ENCODE measurements at places on chromosomes 5 and 9.

DNA sequence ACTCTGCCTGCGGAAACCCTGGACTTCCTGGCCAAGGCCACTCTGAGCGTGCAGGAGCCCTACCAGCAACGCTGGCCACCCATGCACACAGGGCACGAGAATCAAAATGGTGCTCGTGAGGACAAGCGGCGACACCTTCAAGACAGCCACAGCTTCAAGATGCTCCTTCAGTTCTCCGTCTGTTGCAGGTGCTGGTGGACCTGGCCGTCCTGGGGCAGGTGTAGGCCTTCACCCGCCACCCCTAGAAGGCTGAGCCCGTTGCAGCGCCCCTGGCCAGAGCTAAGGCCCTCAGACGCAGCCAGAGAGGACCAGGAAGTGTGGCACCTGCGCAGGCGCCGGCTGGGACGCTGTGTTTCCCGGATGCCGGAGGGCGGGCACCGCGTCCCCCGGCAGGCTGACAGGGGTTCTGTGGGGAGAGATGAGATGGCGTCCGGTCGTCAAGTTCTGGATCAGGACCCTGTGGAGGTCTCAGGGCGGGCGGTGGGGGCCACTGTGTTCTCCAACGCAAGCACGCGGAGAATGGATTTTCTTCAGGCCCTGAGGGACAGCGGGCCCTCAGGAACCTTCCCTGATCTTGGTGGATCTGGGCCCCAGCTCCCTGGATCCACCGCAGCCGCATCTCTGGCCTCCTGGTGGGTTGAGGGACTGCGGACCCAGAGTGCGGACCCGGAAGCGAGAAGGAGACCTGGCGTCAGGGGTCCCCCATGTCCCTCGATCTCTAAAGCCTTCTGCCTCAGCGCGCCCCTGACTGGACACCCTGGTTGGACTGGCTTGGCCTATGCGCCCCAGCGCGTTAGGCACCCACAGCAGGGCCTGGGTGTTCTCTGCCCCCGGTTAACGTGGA, 1770.8 kb upstream of the CDH9 start:
- DNase-seq = no peak

- no peak for DNase-seq
Observed at GRCh38 chr5:139377226-139377625, 5.9 kb downstream of the SLC23A1 start.

DNA sequence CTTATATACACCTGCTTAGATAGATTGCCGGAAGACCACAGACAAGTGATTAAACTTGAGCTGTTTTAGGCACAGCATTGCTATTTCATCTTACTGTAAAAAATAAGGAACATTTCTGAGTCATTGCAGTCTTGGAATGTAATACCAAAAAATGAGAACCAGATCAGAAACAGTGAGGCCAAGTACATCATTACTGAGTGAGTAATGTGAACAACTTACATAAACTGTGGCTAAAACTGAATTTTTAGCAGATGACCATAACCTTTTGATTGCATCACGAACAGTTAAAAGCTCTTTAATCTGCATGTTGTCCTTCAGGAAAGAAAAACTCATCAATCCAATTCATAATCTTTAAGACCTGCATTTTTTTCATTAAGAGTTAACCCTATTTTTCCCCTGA, 157.1 kb upstream of the FGF10 start:
- peak; percentile 36 for DNase-seq

GRCh38 chr5:38448568-38449350, 107.7 kb downstream of the LIFR start:
- no peak for DNase-seq

- no peak for DNase-seq
Observed at GRCh38 chr5:169974121-169974770, 6.0 kb downstream of the INSYN2B start.

- DNase-seq = no peak
Observed at GRCh38 chr5:12246036-12246435, 341.8 kb upstream of the CTNND2 start.

GRCh38 chr9:125915606-125916005, 168.4 kb downstream of the PBX3 start:
- DNase-seq = no peak

- DNase-seq = no peak
Observed at GRCh38 chr9:123814496-123814895, 115.4 kb downstream of the DENND1A start.

GRCh38 chr5:134450374-134450773, 38.7 kb upstream of the CDKN2AIPNL start:
- no peak for DNase-seq
